ENCODE measurements at places on chromosomes 3 and 15. TPM values are rescaled to one million over a fixed set of nuclear protein-coding genes. Genes with fewer than 3 reads are reported as not detected.

DNA sequence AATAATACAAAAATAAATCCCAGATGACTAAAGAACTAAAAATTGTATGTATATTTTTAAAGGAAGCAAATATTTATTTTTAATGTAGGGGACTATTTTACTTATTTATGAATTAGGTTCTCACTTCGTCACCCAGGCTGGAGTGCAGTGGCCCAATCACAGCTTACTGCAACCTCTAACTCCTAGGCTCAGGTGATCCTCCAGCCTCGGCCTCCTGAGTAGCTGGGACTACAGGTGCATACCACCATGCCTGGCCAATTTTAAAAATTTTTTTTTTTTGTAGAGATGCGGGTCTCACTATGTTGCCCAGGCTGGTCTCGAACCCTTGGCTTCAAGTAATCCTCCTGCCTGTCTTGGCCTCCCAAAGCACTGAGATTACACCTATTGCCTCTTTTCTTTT, 42.6 kb downstream of the CMTM7 start:
- DNase-seq = no peak

GRCh38 chr3:53084310-53085001, 38.6 kb upstream of the SFMBT1 start:
- no peak for DNase-seq

DNA sequence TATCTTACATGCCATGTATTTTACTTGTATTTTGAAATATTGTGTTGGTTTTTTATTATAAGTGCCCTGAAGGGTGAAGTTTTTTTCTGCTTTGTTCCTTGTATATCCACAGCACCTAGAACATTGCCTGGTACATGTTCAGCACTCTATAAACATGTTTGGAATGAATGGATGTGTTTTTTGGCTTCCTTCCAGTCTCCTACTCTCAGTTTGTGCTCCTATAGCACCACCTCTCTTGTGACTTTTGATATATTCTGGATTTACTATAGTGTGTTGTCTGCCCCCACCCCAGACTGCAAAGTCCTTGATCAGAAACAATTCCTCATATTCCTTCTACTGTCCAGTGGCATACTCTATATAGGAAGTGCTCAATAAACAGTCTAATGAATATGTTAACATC, 60.6 kb downstream of the PLCL2 start:
- DNase-seq = peak; percentile 63

DNA sequence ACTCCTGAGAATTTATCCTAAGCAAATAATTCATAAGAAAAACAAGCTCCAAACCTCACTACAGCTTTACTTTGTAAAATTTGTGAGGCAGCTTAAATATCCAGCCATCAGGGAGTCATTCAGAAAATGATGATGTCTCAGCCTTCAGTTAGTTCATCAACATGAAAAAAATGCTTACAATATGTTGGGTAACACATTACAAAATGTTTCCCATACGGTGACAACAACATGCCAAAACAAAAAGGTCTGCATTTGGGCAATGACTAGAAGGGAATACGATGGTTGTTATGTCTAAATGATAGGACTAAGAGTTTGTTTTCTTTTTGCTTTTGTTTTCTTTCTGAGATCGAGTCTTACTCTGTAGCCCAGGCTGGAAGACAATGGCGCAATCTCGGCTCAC, 47.0 kb upstream of the CFAP161 start:
- DNase-seq = no peak

- DNase-seq = no peak
These were observed 15.5 kb upstream of the MRPS22 start for GRCh38 chr3:139328356-139328755.

- DNase-seq = no peak
These were observed 211.4 kb downstream of the NR1D2 start for GRCh38 chr3:24156466-24156865.

GRCh38 chr3:197197334-197197733, 101.1 kb downstream of the DLG1 start:
- no peak for DNase-seq

- DNase-seq = no peak
These were observed 33.2 kb upstream of the ZDHHC23 start for GRCh38 chr3:113914646-113915045.

GRCh38 chr3:193544289-193544688, 10.4 kb downstream of the ATP13A4 start:
- DNase-seq = no peak

DNA sequence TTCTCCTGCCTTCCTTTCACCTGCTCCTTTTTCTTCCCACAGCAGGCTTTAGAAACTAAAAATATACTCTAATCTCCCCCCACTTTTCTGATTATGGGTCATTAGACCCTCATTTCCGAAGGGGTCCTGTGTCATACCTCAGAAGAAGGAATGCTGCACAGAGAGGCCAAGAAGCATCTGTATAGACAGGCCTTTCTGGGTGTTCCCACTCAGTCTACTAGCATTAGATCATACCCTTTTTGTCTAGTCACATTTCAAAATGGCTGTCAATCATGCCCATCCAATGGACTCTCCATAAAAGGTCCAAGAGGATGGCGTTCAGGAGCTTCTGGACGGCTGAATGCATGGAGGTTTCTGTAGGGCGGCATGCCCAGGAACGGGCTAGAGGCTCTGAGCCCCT, 192.2 kb downstream of the SUCLG2 start:
- DNase-seq = no peak

DNA sequence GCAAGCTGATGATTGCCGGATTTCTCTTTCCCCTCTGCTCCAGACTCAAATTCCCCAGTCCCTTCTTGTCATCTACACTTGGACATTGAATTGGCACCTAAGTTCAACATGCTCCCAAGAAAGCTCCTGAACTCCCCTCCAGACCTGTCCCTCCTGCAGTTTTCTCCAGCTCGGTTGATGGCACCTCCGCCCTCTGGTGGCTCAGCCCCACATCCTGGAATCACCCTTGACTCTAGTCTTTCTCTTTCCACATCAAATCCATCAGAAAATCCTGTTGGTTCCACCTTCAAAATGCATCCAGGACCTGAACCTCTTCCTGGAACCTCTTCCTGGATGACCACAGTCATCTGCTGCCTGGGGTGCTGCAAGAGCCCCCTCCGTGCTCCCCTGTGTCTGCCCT, 60.1 kb downstream of the RASGRF1 start:
- DNase-seq = no peak

DNA sequence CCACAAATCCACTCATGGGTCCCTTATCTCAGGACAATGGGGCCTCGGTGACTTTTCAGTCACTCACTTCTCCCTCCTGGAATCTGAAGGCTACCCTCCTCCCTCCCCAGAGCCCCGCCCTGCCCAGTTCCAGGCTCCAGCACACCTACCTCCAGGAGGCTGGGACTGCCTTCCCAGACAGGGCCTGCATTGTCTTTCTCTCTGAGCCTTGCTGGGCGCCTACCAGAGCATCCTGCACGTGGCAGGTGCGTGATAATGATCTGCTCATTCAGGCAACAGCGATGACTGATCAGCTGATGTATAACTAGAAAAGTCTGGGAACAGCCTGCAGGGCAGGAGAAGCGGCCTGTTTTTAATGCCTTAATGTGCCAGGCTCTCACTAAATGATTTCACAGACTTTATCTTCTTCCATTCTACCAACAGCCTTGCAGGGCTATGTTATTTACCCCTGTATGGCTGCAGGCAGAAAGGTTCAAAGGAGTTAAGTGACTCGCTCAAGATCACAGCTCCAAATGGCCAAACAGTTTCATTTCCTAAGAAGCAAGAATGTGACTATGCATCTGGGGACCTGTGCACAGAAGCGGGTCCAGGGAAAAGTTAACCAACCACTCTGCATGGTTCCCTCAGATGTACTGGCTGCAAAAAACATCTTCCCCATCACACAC, 6.3 kb downstream of the ADAMTS17 start:
- DNase-seq = no peak

GRCh38 chr3:96083610-96084009, 730.8 kb upstream of the EPHA6 start:
- no peak for DNase-seq

DNA sequence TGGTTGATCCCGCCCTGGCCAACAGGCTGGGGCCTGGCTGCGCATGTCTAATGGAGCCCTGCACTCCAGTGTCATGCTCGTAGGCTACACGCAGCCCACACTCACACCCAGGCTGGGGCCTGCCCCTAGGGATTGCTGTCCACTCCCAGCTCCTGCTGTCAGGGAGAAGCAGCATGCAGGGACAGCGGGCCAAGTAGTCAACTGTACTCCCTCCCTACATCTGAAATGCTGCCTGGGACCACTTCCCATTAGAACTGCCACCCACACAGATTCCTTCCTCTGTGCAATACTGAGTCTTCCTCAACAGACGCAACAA, 16.1 kb downstream of the ALS2CL start:
- no peak for DNase-seq

DNA sequence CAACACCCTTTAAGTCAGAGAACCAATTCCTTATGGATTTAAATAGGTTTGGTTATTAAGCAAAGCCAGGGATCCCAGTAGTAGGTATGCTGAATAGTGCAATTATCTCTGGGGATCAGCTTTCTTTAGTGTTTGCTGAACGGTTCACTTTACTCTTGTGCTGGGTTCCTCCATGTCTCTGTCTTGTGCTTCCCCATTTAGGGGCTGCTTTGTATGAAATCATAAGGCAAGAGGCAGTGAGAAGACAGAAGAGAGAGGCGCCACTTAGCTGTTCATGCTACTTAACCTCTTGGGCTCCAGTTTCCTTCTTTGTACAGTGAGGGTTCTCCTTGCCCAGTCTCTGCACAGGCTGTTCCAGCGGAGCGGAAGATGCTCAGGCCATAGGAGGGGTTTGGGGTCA, 3.5 kb downstream of the ST6GAL1 start:
- DNase-seq = no peak

GRCh38 chr15:75025107-75025506, 1.7 kb downstream of the PPCDC start:
- DNase-seq = no peak

DNA sequence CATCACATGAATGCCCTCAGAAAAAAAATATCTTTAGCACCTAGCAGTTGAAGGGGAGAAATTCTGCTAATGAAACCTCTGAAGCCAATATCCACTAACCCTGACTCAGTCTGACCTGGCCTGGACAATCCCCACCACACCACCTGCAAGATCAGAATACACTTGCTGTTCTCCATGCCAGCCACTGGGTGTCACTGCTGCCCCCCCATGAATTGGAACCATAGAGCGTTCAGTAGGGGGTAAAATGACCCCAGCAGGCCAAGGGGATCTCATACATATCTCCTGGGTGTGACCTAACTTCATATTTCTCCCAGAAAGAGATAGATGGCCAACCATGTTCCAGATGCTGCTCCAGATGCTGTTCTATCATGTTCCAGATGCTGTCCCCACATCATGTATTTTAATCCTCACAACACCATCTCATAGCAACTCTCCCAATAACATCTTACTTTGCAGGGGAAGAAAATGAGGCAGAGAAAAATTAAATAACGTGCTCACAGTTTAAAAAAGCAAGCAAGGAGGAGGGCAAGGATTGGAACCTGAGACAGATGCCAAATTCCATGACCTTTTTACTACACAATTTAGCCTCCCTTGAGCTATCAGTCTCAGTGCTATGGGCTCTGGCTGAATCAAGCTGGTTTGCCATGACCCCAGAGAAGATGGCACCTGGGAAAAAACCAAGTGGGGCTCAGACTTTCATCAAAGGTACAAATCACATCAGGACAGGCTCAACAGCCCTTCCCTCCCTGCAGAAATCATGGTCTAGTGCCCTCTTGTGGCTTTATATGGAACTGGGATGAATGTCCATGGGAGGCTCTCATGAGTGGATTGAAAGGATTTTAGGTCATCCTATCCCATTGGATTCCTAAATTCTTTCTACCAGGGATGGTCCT, 12.4 kb downstream of the NTRK3 start:
- peak; percentile 47 for DNase-seq

DNA sequence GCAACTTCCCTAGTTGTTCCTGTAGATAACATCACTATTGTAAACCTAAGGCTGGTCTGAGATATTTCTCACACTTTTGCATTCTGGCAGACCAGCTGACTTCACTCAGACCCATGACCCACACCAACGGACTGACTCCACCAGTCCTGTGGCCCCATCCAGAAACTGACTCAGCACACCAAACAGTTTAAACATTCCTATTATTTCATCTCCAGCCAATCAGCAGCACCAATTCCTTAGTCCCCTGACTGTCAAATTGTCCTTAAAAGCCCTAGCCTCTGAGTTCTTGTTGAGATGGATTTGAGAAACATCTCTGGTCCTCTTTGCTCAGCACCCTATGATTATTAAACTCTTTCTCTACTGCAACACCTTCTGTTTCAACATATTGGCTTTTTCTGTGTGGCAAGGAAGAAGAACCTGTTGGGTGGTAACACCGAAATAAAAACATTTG, 12.2 kb upstream of the IDH2 start:
- DNase-seq = no peak

DNA sequence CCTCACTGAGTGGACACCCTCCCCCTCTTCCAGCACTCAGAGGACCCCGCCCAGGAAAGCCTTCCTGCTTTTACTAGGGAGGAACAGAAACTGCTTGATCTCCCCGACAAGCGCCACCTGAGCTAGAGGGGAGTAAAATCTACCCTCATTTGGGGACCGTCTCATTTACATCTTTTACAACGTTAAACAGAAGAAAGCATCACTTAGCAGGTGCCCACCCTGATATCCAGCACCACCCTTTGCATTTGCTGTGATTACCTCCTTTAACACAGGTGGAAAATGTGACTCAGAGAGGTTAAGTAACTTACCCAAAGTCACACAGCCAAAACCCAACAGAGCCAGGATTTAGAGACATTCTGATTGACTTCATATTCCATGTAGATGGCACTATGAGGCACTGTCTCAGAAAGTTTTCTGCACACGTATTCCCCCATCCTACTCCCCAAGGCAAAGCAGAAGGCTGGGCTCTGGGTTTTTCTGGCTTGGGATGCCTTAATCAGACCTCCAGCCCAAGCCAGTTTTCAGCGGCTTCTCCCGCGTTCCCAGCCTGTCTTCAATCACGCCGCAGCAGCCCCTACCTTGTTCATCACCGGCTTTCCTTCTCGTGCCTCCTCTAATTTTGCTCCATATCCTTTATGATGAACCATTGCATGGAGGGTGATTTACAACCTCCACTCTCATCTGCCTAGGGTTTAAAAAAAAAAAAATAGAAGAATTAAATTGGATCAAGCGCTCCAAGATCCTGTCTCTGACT, 314.6 kb upstream of the PROK2 start:
- DNase-seq = no peak

DNA sequence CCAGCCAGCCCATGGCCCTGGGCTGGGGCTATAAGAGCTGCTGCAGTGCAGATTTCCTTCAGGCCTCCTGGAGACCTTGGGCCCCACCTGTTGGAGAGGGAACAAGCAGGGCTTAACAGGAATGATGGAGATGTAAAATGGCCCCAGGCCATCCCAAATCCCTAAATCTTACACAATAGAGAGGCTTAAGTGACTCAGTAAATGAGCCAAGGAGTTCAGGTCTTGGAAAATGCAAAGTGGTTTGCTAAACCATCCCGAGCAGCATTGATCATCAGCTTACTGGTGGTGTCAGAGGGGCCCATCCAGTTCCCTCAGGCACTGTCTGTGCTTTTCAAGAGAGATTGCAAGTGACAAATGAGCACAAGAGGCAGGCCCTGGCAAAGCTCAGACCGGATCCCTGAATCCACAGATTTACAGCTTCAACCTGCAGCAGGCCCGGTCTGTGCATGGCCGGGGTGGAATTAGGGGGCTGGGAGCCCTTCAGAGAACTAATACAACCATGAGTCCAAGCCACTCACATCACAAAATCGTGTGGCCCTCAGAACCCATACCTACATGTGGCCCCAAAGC, 325.4 kb downstream of the UACA start:
- DNase-seq = no peak

- no peak for DNase-seq
These were observed 263.2 kb downstream of the NR2F2 start for GRCh38 chr15:96593735-96594134.

GRCh38 chr3:134189849-134190248, 60.8 kb downstream of the RYK start:
- no peak for DNase-seq

Gene PFN2
- 16.8 TPM for total RNA-seq

Gene CMTM8
- total RNA-seq = 5.0 TPM

Gene SLC28A1
- not detected for total RNA-seq

Gene FBXL22
- 0.09 TPM for total RNA-seq

Gene RFC4
- total RNA-seq = 32.0 TPM

All from dermis blood vessel endothelial cell (primary cell).